CD8-positive, alpha-beta memory T cell (primary cell): ENCODE measurements at places on chromosomes 5 and 9.

DNA sequence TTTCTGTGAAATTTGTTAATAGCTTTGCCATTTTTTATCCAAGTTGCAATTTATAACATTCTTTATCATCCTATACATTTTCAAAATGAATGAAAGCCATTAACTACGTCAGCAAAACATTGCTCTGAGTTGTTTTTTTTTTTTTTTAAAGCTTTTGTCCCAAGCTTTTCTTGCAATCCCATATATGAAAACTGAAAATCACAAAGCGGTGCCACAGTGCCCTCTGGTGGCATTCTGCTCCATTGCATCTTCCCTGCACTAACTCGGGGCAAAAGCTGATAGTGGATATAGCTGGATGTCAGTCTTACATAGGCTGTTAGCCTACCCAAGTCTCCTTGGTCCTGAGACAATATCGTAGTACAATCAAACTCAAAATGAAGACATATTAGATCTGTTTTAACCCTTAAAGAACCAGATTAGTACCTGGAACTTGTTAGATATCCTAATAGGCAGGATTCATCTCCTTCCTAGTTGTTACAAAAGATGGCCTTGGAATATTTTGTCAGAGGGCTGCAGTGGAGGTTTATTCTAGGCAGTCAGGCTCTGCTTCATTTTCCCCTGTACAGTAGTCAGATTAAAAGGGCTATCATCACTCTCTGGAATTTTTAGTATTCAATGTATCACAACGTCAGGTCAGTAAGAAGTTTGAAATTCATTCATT, 669.9 kb downstream of the PTPRD start:
- DNase-seq, result no peak
- H3K27ac ChIP-seq, result no peak overlapping the region
- no peaks in the 10 kb centered on the region for H3K36me3 ChIP-seq
- H3K4me1 ChIP-seq, result no peaks in the 10 kb centered on the region
- H3K27me3 ChIP-seq, result no peaks in the 10 kb centered on the region
- no peak overlapping the region for H3K4me3 ChIP-seq

DNA sequence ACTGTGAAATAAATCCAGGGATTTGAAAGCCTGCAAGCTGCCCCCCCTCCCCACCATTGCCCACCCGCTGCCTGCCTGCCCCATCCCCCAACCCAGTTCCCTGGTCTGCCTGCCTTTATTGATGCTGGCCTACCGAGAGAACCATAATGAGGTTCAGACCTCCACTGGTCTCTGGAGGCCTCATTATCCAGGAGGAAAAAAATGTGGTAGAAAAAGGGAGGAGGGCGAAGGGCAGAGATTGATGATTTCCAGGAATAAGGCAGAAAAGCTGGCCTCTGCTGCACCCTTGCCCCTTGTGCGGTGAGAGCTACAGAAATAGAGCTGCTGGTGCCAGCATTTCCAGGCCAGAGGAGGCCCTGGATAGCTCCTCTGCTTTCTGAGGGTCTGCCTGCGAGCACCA, 216.1 kb downstream of the PAPPA start:
- H3K4me3 ChIP-seq, result no peak overlapping the region
- DNase-seq, result no peak
- H3K27me3 ChIP-seq, result no peaks in the 10 kb centered on the region
- no peaks in the 10 kb centered on the region for H3K4me1 ChIP-seq

DNA sequence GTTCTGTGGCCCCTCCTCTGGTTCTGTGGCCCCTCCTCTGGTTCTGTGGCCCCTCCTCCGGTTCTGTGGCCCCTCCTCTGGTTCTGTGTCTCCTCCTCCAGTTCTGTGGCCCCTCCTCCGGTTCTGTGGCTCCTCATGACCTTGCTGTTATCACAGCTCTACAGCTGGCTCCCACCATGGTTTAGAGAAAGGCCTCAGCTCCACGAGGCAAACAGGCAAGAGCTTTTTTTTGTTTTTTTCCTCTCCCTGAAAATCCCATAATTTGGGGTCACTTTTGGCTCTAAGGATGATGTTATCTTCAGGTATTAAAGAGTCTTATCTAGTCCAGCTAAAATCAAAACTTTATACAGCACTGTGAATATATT, 31.8 kb downstream of the C5orf15 start:
- no peaks in the 10 kb centered on the region for H3K4me1 ChIP-seq
- no peaks in the 10 kb centered on the region for H3K36me3 ChIP-seq
- H3K27ac ChIP-seq, result peak overlapping the region; percentile 64
- no peaks in the 10 kb centered on the region for H3K27me3 ChIP-seq
- H3K4me3 ChIP-seq, result no peak overlapping the region

- no peak overlapping the region for H3K4me3 ChIP-seq
- no peaks in the 10 kb centered on the region for H3K36me3 ChIP-seq
- H3K27ac ChIP-seq, result no peak overlapping the region
- no peak for DNase-seq
These were observed 55.0 kb downstream of the WWC1 start for GRCh38 chr5:168346417-168346816.

DNA sequence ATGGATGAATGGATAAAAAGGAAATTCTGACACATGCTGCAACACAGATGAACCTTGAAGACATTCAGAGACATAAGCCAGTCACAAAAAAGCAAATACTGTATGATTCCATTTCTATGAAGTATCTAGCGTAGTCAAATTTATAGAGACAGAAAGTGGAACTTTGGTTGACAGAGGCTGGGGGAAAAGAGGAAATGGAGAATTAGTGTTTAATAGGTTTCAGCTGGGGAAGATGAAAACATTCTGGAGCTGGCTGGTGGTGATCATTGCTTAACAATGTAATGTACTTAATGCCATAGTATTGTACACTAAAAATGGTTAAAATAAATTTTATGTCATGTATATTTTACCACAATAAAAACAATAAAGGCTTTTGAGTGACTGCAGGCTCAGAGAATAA, 24.2 kb downstream of the PPIC start:
- DNase-seq, result no peak
- H3K27me3 ChIP-seq, result no peaks in the 10 kb centered on the region
- H3K4me3 ChIP-seq, result no peak overlapping the region

- no peak overlapping the region for H3K27ac ChIP-seq
- no peak overlapping the region for H3K4me3 ChIP-seq
- H3K4me1 ChIP-seq, result no peaks in the 10 kb centered on the region
- no peaks in the 10 kb centered on the region for H3K27me3 ChIP-seq
- no peaks in the 10 kb centered on the region for H3K36me3 ChIP-seq
- no peak for DNase-seq
These were observed 85.5 kb upstream of the CTSL start for GRCh38 chr9:87640385-87640795.

- DNase-seq, result no peak
- H3K4me3 ChIP-seq, result no peak overlapping the region
- no peaks in the 10 kb centered on the region for H3K36me3 ChIP-seq
- H3K27me3 ChIP-seq, result no peaks in the 10 kb centered on the region
- H3K4me1 ChIP-seq, result no peaks in the 10 kb centered on the region
- H3K27ac ChIP-seq, result no peak overlapping the region
These were observed 64.8 kb downstream of the UNC13B start for GRCh38 chr9:35226651-35227050.

DNA sequence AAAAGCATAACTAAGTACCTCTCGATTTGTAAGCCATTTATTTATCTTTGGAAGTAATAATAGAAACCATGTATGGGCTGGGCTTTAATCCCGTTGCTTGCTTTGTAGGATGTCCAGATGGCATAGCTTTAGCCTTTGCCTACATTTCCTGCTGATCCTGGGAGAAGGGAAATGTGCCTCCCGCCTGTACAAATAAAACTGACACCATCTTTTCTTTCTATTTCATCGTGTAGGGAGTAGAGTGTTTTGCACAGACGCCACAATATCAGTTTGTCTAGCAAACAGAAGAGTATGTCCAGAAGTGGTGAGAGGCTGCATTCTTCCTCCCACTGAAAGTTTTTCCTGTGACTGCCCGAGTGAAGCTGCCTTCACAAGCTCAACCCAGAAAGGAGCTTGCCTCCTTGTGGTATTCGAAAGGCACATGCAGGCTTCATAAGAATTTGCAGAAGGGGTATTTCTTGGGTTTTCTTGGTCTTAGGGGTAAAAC, 24.7 kb upstream of the TJP2 start:
- no peaks in the 10 kb centered on the region for H3K27me3 ChIP-seq
- DNase-seq, result no peak
- no peaks in the 10 kb centered on the region for H3K4me1 ChIP-seq
- no peaks in the 10 kb centered on the region for H3K36me3 ChIP-seq
- no peak overlapping the region for H3K27ac ChIP-seq
- no peak overlapping the region for H3K4me3 ChIP-seq

GRCh38 chr9:107488375-107489143, 1.0 kb downstream of the KLF4 start:
- DNase-seq, result no peak
- no peaks in the 10 kb centered on the region for H3K4me1 ChIP-seq
- peaks cover 12% of the 10 kb centered on the region for H3K27me3 ChIP-seq
- H3K4me3 ChIP-seq, result no peak overlapping the region
